Ascending aorta (tissue), 2 donors: ENCODE measurements at places on chromosomes 12 and 14.

DNA sequence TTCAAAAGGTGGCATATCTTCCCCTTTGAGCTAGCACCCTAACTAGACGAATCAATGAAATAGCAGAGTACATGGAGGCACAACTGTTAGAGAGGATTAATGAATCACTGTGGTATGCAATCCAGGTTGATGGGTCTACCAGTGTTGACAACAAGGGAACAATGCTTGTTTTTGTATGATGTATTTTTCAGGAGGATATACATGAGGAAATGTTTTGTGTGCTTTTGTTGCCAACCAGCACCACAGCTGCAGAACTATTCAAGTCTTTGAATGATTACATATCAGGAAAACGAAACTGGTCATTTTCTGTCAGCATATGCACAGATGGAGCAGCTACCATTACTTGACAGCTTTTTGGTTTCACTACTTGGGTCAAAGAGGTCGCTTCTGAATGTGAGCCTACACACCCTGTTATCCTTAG lies 142.6 kb downstream of the GPHN start:
- DNase-seq, result no peak

- DNase-seq, result no peak
Measured at GRCh38 chr12:6608592-6609281, 1.6 kb upstream of the CHD4 start.

DNA sequence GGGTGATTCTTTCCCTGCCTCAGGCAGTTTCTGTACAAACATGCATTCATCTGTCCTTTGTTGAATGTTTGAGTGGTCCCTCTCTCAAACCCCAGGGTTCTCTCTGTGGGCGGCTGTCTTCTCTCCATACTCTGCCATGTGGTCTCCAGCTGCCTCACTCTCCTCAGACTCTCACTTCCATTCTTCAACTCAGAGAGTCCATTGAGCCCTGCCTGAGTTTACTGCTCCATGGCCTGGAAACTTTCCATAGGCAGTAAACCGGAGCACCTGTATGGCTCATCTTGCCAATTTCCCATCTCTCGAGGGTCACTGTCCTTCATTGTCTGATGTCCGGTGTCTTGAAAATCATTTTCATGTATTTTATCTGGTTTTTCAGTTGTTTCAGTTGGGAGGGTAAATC lies 11.3 kb downstream of the C14orf132 start:
- DNase-seq, result no peak

DNA sequence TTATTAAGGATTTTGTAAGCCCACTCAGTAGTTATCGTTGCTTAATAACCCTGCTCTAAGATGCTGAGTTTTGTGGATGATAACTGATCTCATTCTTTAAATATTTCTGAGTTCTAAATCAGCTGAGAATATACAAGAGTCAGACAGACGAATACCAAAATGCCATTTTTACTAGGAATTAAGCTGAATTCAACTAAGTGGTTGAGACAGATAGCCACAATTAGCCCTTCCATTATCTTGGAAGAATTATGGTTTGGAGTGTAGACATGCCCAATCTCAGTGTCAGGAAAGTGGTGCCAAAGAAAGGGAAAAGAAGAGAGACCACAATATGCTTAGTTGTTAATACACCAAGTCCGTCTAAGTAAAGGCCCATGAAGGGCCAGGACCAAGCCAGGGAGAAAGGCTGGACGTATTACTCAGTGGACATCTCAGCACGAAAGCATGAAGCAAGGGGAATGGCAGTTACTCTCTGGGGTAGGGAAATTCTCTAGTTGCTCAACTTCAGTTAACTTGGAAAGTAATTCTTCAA lies 58.6 kb downstream of the KCNA5 start:
- no peak for DNase-seq

GRCh38 chr14:70955543-70956480 lies 48.6 kb downstream of the PCNX1 start:
- DNase-seq, result no peak

DNA sequence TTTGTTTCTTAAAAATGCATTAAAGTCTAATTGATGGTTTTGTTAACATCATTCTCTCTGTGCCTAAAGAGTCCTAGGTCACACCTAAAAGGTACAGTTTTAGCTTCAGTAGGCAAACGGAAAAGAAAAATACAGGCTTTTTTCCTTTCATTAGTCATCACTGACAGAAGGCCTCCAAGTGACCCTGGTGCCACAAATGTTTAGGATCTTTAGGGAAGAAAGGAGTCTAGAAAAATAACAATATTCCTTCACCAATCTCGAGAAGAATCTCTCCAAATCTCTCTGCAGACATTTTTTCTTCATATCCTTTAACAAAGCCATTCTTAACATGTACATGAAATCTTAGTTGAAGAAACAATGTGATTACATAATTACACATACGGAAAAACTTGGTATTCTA lies 2.0 kb downstream of the DENND5B start:
- DNase-seq, result no peak

DNA sequence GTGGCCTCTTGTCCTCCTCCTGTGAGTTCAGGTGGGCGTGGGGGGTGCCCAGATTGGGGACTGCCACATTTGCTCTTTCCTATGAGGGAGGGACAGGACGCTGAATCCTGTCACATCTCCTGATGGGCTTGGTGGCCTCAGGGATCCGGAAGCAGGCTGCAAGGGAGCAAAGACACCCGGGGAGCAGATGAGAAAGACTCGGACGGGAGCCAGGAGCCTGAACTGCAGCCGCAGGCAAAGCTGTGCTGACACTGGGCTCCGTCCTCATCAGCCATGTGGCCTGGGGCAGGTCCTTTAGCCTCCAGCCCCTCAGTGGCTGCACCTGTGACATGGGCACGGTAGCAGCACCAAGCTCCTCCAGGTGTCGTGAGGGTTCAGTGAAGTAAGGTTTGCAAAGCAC lies 40.8 kb upstream of the RFLNA start:
- DNase-seq, result no peak

GRCh38 chr12:110575326-110575725 lies 7.8 kb downstream of the PPTC7 start:
- DNase-seq, result no peak

DNA sequence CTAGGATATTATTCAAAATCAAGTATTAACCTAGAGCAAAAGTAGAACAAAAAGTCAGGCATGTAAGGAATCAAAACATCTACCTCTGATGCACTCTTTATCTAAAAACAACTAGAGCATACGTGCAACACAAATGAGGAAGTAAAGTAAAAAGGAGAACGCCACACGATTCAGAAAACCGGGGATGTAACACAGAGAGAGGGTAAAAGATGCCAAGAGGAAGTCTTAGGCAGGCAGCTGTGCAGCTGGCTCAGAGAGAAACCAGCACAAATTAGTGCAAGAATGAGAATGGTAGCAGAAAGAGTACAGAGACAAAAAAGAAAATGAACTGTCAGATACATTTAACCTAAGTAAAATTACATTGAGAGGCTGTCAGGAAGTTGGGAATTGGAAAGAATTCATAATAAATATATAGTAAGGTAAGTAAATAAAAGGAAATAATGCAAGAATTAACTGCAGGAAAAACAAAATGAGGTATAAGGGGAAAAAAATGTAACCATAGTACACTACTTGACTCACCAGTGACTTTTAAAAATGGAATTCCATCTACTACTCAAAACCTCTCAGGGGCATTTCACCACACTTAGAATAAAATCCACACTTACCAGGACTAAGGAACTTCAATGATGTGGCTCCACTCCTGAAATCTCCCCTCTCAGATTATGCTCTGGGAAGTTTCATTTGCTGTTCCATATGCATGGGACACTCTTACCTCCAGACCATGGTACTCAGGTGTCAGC lies 17.1 kb downstream of the BCAT1 start:
- no peak for DNase-seq

DNA sequence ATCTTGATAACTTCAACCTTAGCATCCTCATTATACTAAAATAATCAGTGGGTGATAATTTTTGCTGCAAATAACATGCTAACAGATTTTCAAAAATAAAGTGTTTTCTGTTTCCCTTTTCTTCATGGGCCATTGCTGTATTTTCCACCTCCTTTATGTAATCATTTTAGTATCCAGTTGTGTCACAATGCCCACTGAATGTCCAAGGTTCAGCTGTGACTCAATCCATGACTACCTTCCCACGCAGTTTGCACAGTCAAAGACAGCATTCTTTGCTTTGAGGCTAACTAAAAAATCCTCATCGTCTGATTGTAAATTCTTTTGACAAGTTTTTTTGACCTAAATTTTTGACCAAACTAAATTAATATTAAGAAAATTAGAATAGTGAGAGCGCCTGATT lies 474.1 kb downstream of the FLRT2 start:
- DNase-seq, result no peak

DNA sequence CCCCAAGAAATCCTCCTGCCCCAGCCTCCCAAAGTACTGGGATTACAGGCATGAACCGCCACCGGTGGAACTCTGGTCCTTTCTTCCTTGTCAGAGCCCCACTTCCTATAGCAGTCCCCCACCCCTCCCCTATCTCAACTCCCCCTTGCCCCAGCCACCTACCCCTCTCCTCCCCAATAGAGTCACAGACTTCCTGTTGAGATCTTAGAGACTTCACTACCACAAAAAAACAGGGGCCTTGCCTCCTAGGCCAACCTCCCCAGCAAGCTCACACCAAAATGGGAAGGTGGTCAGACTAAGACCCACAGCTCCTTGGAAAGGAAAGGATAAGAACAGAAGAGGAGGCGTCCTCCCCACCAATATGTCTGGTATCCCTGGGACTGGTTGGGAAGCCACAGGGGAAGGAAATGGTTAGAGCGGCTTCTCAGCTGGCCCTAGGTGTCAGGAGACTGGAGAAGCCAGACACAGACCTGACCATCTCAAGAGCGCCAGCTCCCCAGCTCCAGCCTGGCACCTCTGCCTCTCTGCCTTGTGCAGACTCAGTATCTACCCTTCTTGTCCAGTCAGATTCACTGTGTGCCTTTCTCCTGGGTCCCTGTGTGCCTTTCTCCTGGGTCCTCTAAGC lies 8.5 kb downstream of the ITGB7 start:
- DNase-seq, result no peak

DNA sequence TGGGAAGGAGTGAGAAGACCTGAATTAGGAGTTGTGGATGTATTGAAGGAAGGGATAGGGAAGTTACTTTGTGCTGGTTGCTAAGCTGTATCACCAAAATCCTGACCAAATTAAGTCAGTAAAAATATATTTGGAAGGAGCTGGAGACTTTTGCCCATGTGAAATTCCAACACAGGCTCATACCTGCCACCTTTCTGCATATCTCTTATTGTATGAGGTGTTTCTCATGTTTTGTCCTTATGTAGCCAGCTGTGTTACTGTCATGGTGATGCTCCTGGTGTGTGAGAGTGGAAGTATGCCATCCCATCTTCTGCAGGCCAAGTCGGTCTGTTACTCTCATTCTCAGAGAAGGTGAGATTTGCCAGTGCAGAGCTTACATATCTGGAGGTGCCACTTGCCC lies 29.4 kb upstream of the RNU6-8 start:
- DNase-seq, result no peak

GRCh38 chr12:4030929-4031702 lies 157.9 kb upstream of the PARP11 start:
- peak; percentile 97 for DNase-seq

GRCh38 chr14:42421377-42422078 lies 814.9 kb downstream of the LRFN5 start:
- DNase-seq, result no peak

DNA sequence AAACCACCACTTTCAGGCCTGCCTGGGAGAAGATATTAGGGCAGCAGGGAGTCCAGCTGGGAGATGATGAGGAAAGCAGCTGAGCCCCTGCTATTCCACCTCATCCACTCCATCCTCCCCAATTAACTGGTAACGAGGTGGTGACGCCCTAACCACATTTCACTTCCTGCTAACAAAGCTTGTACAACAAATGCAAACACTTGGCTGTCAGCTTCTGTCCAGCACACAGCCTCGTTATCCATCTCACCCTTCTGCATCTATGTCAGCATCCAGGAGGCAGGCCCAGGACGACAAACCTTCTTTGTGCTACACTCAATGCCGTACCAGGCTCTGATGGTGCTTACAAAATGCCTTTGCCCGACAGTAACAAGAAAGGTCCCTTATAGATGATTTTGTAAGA lies 225.4 kb downstream of the APAF1 start:
- no peak for DNase-seq

DNA sequence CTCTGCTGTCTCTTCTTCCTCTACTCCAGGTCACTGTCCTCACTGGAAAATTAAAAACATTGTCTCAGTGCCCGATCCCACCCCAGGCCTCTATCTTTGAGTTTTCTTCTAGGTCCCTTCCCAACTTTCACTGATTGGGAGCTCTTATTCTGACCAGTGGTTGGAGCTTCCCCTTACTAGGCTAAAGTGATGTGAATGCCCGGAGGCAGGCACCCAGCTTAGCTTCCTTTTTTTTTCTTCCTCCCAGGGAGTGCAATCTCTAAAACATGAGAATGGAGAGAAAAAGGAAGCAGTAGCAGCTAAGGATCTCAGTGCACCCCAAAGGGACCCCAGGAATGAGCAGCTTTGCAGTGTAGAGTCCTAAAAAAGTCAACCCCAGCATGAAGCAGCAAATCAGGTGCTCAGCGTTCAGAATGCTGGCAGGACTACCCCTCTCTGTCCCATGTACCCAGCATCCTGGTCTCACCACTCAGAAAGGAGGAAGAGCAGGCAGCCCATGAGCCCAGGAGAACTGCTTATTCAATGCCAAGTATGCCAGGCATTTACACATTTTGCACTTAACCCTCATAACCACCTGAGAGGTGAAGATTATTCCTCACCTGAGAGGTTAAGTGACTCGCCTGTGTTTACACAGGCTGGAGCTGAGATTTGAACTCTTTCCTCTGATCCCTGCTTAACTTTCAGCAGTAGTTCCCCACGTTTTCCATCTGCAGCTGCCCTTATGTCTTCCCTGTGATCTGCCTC lies 146.2 kb upstream of the PWP1 start:
- no peak for DNase-seq

DNA sequence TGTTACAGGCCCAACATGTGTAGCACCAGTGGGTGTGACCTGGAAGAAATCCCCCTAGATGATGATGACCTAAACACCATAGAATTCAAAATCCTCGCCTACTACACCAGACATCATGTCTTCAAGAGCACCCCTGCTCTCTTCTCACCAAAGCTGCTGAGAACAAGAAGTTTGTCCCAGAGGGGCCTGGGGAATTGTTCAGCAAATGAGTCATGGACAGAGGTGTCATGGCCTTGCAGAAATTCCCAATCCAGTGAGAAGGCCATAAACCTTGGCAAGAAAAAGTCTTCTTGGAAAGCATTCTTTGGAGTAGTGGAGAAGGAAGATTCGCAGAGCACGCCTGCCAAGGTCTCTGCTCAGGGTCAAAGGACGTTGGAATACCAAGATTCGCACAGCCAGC lies 8.6 kb downstream of the BCL2L14 start:
- DNase-seq, result no peak

DNA sequence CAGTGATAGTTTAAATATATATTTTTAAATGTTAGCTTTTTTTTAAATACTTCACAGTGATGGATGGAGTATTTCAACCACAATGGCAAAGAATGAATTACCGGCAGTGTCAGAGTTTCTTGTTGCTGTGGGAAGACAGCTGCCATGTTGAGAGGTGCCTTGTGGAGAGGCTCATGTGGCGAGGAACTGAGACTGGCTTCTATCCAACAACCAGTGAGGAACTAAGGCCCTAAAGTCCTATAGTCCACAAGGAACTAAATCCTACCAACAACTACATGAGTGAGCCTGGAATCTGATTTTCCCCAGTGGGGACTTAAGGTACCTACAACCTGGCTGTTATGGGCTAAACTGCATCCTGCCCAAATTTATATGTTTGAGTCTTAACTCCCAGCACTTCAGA lies 220.2 kb upstream of the PLEKHG7 start:
- DNase-seq, result no peak

GRCh38 chr12:18926188-18926587 lies 188.3 kb downstream of the CAPZA3 start:
- no peak for DNase-seq
